Activated naive CD4-positive, alpha-beta T cell (primary cell): ENCODE measurements at places on chromosomes 11 and 22.

DNA sequence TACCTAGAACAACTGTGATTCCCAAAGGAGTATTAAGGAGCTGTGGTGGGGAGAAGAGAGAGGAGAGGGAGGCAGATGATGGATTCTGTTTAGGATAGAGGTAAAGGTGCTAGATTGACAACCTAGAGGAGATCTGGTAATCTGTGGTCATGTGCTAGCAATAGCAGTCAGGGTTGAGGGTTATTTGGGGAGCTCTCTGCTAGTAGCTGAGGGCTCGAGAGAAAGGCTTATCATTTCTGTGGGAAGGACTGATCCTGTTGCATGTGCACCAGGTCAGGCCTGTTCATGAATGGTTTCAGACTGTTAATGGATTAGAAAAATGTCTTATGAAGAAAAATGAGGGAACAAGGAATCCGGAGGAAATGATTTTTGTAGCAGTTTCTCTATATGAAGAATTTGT is 63.2 kb downstream of the MTMR3 start:
- no peak for DNase-seq

DNA sequence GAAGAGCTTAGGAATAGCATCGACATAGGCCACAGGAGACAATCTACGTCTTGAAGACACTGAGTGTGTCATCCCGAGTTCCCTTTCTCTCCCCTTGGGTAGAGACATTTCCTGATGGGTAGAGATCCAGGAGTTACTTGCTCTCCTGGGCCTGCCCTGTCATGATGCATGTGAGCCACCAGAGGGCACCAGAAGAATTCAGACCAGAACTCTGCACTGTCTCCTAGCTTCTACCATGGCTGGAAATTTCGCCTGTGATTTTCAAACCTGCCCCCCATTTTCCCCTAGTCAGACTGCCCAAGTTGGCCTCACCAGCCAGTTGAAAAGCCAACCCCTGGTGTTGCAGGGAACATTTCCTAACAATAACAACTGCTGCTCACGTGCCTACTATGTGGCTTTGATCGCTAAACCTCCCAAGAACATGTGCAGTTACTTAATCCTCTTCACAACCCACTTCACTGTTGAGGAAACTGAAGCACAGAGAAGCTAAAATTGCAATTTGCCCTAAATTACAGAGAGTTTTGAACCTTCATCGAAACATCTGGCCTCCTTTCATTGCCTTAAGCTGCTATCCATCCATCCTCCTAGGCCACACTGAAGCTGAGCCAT is 47.2 kb downstream of the C11orf58 start:
- no peak for DNase-seq

GRCh38 chr22:45917146-45917545 is 59.8 kb downstream of the WNT7B start:
- no peak for DNase-seq

DNA sequence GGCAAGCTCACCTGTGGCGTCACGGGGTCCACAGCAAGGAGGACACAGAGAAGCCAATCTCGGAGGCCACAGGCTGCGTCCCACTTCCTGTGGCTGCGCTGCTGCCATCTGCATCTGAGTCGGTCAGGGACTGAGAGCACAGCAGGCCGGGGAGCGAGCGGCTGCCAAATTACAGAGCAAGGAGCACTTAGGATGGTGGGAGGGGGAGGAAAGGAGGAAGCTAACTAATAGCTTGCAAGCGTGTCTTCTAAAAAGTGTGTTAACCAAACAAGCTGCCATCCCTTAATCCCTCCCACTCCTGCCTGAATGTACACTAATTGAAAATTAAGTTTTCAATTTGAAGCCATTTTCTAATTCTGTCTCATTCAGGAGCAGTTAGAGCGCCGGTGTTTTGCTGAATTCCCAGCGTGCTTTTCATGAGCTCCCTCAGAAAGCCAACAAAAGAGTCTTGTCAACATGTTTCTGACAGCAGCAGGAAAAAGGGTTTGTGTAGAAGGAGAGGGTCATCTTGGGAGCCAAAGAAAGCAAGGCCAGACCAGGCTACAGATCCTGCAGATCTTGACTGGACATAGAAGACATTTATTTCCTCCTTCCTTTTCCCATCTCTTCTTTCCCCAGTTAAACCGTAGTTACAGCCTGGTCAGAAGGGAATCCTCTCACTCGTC is 42.4 kb upstream of the API5 start:
- no peak for DNase-seq

- DNase-seq = no peak
Measured at GRCh38 chr11:21137803-21138202, 468.4 kb downstream of the NELL1 start.

- no peak for DNase-seq
Measured at GRCh38 chr11:57566905-57567514, 462 bp downstream of the UBE2L6 start.
